ENCODE measurements at places on chromosomes 11 and 22.
A peak's percentile ranks its signal among the peaks of the same experiment; 100 is the strongest.

- no peak for DNase-seq
Measured at GRCh38 chr11:61021661-61022212, 50.3 kb downstream of the CD6 start.

DNA sequence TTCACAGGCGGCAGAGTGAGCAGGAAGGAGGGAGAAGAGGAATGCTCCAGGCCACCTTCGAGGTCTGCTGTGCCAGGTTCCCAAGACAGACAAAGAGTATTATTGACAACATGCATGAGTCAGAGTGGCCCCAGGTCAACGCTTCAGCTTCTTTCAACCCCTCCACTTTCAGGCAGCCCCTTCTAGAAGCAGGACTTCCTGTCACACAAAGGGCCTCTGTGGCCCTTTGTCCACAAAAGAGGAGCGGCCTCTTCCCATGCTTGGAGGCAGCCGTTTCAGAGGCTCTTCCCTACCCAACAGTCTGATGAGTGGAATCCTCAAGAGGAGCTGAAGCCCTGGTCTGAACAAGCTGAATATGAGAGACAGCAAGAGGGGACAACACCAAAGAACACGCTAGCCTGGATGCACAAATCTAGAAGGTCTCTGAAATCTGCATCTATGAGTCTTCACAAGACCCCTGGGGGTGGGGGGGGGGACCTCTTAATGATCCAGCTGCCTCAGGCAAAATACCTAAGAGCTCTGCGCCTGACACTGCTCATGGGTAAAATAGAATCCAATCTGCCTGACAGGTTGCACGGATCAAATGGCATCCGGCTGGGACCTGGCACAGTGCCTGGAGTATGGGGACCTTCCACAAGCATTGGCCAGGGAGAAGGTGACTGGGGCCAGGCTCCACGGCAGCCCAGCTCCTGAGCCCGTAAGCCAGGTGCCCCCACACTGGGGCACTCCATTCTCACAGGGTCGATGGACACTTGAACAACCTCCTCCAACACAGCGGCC lies 67.5 kb downstream of the PACSIN2 start:
- peak; percentile 70 for DNase-seq

GRCh38 chr11:102251423-102251822 lies 65.9 kb upstream of the BIRC3 start:
- DNase-seq, result no peak

GRCh38 chr22:41175546-41175945 lies 29.6 kb upstream of the L3MBTL2 start:
- no peak for DNase-seq

DNA sequence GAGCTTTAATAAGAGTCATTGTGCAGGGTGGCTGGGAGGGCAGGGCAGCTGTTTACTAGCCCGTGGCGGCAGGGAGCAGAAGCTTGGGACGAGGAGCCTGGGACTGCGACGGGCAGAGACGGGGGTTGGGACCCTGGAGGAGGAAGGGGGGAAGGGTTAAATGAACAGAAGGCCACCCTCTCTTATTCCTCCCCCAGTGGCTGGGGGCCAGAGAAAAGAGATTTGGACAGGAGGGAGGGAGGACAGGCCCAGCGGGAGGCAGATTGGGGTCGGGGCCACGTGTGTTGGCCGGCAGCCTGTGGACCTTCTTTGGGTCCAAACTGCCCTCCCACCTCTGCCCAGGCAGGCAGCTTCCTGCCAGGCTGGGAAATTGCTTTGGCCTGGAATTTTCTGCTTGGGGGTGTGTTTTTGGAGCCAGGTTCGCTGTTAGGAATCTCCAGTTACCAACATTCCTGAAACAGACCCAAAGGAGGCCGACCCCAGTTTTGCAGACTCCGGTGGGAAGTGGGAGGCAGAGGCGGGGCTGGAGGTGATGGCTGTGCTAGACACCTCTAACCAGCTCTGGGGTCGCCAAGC lies 50.2 kb downstream of the APOL3 start:
- no peak for DNase-seq

DNA sequence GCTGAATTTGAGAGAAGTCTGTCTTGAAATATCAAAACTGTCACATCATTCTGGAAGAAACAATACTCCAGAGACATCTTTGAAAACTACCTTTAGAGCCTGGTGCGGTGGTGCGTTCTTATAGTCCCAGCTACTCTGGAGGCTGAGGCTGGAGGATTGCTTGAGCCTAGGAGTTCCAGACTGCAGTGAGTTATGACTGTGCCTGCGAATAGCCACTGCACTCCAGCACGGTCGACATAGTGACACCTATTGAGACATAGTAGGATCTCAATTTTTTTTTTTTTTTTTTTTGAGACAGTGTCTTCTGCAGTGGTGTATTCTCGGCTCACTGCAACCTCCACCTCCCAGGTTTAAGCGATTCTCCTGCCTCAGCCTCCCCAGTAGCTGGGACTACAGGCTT lies 11.5 kb upstream of the AIFM3 start:
- DNase-seq, result no peak

- DNase-seq, result no peak
Measured at GRCh38 chr11:99327066-99327465, 306.3 kb downstream of the CNTN5 start.

DNA sequence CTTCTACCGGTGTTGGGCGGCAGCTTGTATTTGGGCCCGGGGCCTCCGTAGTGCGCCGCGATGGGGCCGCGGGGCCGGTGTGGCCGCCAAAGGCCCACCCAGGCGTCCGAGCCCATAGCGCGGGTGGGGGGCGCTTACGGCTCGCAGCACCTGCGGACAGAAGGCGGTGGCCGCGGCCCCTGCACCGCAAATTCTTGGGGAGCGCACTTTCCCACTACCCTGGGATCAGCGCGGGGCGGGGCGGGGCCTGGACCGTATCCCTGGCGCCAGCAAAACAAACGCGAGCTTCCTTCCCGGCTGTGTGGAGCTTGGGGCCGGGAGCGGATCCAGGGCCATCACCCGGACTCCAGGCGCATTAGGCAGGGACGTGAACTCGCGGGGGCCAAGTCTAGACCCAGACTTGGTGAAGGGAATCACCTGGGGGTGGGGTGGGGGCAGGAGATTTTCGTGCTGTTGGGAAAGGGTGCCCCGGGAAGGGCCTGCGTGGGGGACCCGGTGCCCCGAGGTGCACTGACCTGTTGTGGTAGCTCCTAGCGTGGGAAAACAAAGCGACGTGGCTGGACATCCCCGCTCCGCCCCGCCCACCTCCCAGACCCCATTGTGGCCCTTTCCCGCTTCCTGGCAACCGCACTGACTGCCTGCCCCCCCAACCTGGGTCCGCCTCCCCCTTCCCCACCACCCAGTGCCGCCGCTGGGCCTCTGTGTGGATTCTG lies 2.3 kb upstream of the TYMP start:
- no peak for DNase-seq

- no peak for DNase-seq
Measured at GRCh38 chr22:31958625-31959239, 14.4 kb downstream of the YWHAH start.
